ENCODE measurements at places on chromosomes 7 and 10. TPM values are rescaled to one million over a fixed set of nuclear protein-coding genes. Genes with fewer than 3 reads are reported as not detected.

Gene LRRN3
- total RNA-seq = 42.7 TPM

Gene SMKR1
- total RNA-seq = 1.5 TPM

Gene PRTFDC1
- 0.23 TPM for total RNA-seq

Gene LRRD1
- not detected for total RNA-seq

Gene RTKN2
- 11.0 TPM for total RNA-seq

Gene CYP26C1
- total RNA-seq = 0.22 TPM

Gene CTAGE8
- total RNA-seq = not detected

Gene CAV1
- total RNA-seq = not detected

Gene GJD4
- 0.20 TPM for total RNA-seq

Gene ERVW-1
- 0.12 TPM for total RNA-seq

Gene TRPV5
- not detected for total RNA-seq

Gene SAP25
- total RNA-seq = 119 TPM

Gene GJC3
- total RNA-seq = 0.39 TPM

Gene SLC18A2
- 0.38 TPM for total RNA-seq

Gene GATAD1
- total RNA-seq = 31.9 TPM

Gene C7orf57
- total RNA-seq = not detected

Gene PNPLA8
- 28.9 TPM for total RNA-seq

Gene FFAR4
- not detected for total RNA-seq

Gene GPR146
- 10.1 TPM for total RNA-seq

Gene NEBL
- not detected for total RNA-seq

Gene SERPINE1
- 0.11 TPM for total RNA-seq

Gene AOAH
- total RNA-seq = 5.4 TPM

Gene CFAP69
- total RNA-seq = not detected

Gene LBX1
- not detected for total RNA-seq

Gene ACHE
- not detected for total RNA-seq

Gene CUL2
- total RNA-seq = 34.6 TPM
